ENCODE measurements at places on chromosomes 3 and 15.

GRCh38 chr15:88497109-88497765 is 29.7 kb downstream of the MRPS11 start:
- no peak for DNase-seq

- no peak for DNase-seq
Measured at GRCh38 chr3:181724192-181724965, 12.7 kb downstream of the SOX2 start.

- DNase-seq = no peak
Measured at GRCh38 chr3:141851411-141851810, 25.0 kb upstream of the ATP1B3 start.

GRCh38 chr15:89642106-89642505 is 13.2 kb downstream of the KIF7 start:
- peak; percentile 53 for DNase-seq

DNA sequence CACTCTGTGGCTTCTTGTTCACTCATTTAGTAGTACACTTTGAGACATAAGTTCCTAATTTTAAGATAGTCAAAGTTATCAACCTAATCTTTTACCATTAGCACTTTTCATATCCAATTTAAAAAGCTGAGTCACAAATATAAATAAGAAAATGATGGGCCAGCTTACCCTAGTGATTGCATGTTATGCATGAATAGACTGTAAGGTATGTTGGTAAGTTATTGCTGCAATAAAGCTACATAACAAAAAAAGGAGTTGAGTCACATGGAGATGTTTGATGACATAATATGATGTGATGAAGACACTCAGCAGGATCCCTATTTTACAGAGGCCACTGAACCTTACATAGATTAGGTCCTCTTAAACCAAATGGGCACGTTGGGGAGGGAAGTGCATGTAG is 161.3 kb downstream of the OCA2 start:
- DNase-seq = no peak

GRCh38 chr3:106332129-106332528 is 463.3 kb upstream of the CBLB start:
- DNase-seq = no peak

DNA sequence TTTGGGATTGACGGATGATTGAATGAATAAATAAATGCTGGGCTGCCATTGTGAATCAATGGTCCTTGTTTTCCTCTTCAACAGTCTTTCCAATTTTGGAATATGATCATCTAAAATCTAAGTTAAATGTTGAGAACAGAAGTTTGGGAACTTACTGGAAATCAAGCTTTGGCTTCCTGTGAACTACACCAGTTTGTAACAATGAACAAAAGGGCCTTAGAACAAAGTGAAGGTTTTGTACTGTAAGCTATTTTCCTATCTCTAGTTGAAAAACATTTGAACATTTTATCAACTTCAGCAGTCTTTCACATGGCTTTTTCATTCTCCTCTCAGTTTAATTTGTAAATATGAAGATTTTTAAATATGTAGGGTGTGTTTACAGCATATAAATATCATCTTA is 66.3 kb downstream of the RUBCN start:
- no peak for DNase-seq

DNA sequence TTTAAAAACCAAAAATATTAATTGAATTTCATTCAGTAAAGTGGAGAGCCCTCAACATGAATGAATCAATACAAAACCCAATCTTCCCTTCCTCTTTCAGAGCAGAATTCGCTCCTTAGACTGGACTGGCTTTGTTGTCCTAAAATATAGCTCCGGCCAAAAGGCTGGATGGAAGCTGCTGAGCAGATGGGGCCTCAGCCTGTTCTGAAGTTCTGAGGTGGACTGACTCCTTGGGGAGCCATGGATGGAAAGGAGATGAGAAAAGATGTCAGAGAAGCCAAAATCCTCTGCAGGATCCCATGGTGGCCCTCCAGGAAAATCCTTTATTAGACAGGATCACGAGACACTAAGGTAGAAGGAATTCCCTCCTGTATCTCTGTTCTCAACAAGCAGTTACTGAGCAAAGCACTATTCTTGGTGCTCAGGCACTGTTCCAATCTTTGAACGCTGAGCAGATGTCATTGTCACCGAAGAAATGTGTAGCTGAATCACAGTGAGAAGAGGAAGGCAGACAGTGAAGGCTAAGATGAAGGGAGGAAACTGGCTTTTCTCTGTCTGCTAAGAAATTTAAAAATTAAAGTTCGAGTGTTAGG is 122.0 kb downstream of the SEMA6D start:
- no peak for DNase-seq

DNA sequence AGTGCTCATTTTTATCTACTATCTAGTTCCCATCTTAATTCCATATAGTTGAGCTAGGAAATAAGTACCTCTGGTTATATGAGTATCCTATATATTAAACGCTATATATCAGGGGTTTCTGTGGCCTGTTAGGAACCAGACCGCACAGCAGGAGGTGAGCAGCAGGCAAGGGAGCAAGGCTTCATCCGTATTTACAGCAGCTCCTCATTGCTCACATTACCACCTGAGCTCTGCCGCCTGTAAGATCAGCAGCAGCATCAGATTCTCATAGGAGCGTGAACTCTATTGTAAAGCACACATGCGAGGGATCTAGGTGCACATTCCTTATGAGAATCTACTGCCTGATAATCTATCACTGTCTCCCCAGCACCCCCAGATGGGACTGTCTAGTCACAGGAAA is 23.0 kb downstream of the GSK3B start:
- no peak for DNase-seq

- DNase-seq = no peak
Measured at GRCh38 chr15:62976301-62976881, 66.2 kb upstream of the TPM1 start.

DNA sequence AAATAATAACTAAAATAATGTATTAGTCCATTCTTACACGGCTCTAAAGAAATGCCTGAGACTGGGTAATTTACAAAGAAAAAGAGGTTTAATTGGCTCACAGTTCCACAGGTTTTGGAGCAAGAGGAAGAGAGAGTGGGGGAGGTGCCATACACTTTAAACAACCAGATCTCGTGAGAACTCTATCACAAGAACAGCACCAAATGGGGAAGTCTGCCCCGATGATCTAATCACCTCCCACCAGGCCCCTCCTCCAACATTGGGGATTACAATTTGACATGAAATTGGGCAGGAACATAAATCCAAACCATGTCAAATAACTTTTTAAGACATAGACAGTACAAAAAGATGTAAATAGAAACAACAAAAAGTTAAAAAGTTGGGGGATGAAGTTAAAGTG is 63.2 kb downstream of the ILDR1 start:
- no peak for DNase-seq

- no peak for DNase-seq
Measured at GRCh38 chr15:73078722-73079121, 26.5 kb downstream of the NEO1 start.

GRCh38 chr3:113194823-113195401 is 16.4 kb upstream of the BOC start:
- DNase-seq = no peak

GRCh38 chr15:92077353-92078085 is 224.0 kb downstream of the SLCO3A1 start:
- DNase-seq = peak; percentile 86

- no peak for DNase-seq
Measured at GRCh38 chr3:24426896-24427295, 67.8 kb downstream of the THRB start.

- DNase-seq = no peak
Measured at GRCh38 chr3:8497582-8497981, 4.0 kb upstream of the LMCD1 start.

- no peak for DNase-seq
Measured at GRCh38 chr3:154034797-154035330, 86.3 kb upstream of the ARHGEF26 start.

- peak; percentile 84 for DNase-seq
Measured at GRCh38 chr3:19947549-19948225, 790 bp downstream of the RAB5A start.

- no peak for DNase-seq
Measured at GRCh38 chr15:89367485-89368451, 33.1 kb upstream of the POLG start.

- DNase-seq = peak; percentile 85
Measured at GRCh38 chr3:48400824-48401433, 28.9 kb downstream of the FBXW12 start.

DNA sequence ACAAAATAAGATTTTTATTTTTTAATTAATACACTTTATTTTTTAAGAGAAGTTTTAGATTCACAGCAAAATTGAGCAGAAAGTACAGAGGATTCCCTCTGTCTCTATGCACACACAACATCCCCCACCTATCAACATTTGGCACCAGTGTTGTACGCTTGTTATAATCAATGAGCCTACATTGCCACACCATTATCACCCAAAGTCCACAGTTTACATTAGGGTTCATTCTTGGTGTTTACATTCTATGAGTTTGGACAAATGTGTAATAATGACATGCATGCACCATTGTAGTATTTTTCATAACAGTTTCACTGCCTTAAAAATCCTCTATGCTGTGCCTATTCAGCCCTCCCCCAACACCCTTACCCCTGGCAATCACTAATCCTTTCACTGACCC is 51.3 kb upstream of the TTBK2 start:
- DNase-seq = no peak

DNA sequence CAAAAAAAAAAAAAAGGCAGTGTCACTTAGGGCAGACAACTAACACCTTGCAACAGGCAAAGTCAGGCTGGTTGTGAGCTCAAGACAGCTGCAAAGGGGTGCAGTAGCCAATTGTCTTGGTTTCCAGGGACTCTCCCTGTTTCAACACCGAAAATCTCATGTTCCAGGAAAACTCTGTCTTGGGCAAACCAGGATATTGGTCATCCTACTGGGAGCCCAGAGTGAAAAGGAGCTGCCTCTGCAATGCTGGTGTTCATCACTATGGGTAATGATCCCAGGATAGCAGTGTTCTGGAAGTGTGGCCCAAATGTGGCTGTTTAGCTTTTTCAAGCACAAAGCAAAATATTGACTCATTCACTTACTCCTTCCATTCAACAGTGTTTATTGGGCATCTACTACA is 82.6 kb downstream of the ARHGAP31 start:
- DNase-seq = no peak

GRCh38 chr3:74314696-74315095 is 299.8 kb downstream of the CNTN3 start:
- DNase-seq = no peak

DNA sequence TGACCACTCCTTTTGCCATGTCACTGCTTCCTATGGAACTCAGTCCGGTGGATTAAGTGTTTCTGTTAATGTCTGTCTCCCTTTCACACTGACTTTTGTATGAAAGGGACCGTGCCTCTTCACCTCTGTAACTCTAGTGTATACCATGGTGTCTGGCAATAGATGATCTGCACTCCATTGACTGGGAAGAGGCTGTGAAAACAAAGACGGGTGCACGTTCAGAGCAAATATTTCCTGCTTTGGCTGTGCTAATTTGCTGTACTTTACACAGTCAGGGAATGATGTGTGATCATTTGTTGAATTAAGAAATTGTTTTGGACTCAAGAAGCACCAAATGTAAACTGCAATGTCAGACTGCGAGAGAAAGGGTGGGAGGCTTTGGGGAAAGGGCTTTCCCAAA is 315.2 kb downstream of the RORA start:
- DNase-seq = no peak

GRCh38 chr15:58438956-58439355 is 7.2 kb downstream of the LIPC start:
- no peak for DNase-seq

GRCh38 chr15:101424984-101425383 is 64.5 kb downstream of the PCSK6 start:
- DNase-seq = no peak

DNA sequence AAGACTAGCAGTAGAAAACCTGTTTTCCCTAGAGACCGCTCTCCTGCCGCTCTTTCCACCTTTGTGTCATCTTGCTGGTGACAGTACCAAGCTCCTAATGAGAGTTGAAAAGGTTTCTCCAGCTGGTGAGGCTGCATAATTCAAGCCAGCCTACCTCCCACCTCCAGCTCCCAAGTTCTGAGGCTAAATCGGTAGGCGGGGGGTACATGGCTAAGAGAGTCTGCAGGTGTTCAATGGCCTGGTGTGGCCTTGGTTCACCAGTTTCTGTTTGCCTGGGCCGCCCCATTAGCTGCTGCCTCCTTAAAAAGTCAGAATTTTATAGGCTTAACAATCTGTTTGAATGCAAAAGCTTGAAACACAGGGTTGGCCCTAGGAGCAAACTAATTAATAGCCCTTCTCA is 262.8 kb downstream of the SLCO3A1 start:
- DNase-seq = no peak

DNA sequence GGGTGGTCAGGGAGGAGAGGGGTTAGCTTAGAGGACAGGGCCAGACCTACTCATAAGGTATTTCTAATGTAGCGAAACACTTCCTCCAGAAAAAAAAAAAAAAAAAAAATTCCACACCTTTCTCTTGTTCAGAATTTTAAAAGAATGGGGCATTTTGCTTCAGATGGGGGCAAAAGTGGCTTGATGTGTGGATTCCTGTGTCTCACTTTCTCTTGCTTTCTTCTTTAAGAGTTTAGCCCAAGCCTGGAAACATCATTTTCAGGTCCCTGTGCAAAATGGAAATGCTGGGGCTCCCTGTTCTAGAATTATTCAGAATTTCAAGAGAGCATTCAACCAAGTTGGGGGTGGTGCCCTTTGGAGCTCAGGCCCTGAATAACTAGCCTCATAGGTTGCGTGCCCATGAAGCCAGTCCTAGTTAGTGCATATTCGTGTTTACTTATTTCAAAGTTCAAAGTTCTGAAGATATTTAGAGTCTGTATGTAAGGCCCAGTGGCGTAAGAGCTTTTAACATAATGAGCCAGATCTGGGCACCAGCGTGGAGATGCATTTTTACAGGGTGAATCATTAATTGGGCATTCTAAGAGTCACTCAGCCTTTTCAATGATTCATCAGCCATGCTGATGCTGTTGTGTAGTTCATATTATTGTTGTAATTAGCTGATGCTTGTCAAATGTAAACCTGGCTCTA is 104.5 kb downstream of the RPLP1 start:
- no peak for DNase-seq

DNA sequence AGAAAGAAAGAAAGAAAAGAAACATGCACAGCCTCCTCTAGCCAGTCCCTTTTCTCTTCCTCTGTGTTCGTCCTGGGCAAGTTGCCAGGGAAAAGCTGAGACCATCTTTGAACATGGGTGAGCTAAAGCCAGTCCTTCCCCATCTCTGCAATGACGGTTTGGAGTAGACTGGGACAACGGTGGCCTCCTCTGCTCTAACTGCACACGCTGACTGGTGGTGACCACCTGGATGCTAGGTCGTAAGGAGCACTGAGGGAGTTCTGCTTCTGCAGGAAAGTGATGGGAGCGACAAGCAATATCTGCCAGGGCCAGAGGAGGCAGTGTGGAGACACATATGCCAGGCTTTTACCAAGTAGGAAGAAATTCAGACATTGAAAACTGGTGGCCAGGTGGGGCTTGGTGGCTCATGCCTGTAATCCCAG is 111.7 kb downstream of the NUP210 start:
- DNase-seq = no peak

DNA sequence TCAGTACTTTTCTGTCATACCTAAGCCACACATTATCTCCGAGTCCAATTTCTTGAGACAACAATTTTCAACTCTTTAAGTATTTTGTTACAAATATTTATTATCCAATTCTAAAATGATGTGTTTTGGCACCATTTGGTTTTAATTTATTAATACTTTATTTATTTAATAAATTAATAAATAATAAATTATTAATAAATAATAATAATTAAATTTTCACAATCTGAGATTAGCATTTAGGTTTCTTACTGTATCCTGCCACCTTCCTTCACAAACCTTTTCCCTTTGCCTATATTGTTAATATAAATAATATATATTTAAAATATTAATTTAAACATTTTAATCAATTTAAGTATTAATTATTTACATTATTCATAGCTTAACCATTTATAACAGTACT is 23.9 kb downstream of the TMEM207 start:
- no peak for DNase-seq

Measured in activated effector memory CD4-positive, alpha-beta T cell treated with anti-CD3 and anti-CD28 coated beads, Interleukin-2, amount 50 U/mL, for 16 hours (primary cell).